MCF 10A (cell line): ENCODE measurements at places on chromosomes 11 and 22. TPM values are rescaled to one million over a fixed set of nuclear protein-coding genes. Genes with fewer than 3 reads are reported as not detected.

DNA sequence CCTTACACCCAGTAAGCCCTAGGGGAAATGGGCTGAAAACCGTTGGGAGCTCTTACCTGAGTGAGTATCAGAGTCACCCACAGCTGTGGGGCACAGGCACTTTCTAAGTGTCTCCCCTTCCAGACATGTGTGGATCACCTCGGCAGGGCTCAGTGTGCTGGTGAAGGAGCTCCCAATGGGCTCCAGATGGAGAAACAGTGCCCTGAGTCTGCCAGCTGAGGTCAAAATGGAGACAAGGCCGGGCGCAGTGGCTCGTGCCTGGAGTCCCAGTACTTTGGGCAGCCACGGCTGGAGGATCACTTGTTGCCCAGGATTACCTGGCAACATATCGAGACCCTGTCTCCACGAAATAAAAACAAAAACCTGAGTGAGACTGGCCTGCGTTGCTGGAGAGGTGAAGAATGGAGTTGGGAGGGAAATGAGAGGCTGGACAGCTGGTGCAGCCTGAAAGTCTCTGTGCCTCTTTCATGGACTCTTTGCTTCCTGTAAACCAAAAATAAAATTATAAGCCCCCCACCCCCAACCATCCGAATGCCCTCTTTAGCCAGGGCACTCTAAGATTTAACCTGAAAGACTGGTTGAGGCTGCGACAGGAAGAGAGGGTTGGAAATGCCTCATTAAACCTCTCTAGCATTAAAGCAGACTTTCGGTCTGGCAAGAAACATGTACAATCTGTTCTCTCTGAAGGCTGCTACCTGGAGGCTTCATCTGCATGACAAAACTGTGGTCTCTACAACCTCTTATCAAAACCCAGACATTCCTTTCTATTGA, 111.8 kb downstream of the SNX19 start:
- no peaks in the 10 kb centered on the region for H3K4me1 ChIP-seq
- no peaks in the 10 kb centered on the region for H3K27me3 ChIP-seq
- H3K4me3 ChIP-seq, result no peak overlapping the region
- H3K27ac ChIP-seq, result no peak overlapping the region
- no peak for DNase-seq

DNA sequence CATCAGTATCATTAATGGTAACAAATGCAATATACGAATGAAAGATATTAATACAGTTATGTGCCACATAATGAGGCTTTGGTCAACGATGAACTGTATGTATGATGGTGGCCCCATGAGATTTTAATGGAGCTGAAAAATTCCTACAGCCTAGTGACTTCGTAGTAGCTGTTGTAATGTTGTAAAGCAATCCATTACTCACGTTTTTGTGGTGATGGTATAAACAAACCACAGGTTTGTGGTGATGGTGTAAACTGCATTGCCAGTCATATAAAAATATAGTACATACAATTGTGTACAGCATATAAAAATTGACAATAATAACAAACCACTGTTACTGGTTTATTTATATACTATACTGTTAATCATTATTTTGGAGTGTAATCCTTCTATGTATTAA, 27.4 kb upstream of the GRIA4 start:
- H3K4me3 ChIP-seq, result no peak overlapping the region
- H3K27me3 ChIP-seq, result no peaks in the 10 kb centered on the region
- H3K36me3 ChIP-seq, result no peaks in the 10 kb centered on the region
- DNase-seq, result peak; percentile 34
- H3K4me1 ChIP-seq, result no peaks in the 10 kb centered on the region

The API5 gene
- 100 and 128 TPM in 2 replicates for total RNA-seq

- H3K27me3 ChIP-seq, result peaks cover 11% of the 10 kb centered on the region
- H3K4me3 ChIP-seq, result no peak overlapping the region
- no peaks in the 10 kb centered on the region for H3K4me1 ChIP-seq
- H3K27ac ChIP-seq, result no peak overlapping the region
Observed at GRCh38 chr11:116481126-116481675, 291.6 kb downstream of the BUD13 start.

DNA sequence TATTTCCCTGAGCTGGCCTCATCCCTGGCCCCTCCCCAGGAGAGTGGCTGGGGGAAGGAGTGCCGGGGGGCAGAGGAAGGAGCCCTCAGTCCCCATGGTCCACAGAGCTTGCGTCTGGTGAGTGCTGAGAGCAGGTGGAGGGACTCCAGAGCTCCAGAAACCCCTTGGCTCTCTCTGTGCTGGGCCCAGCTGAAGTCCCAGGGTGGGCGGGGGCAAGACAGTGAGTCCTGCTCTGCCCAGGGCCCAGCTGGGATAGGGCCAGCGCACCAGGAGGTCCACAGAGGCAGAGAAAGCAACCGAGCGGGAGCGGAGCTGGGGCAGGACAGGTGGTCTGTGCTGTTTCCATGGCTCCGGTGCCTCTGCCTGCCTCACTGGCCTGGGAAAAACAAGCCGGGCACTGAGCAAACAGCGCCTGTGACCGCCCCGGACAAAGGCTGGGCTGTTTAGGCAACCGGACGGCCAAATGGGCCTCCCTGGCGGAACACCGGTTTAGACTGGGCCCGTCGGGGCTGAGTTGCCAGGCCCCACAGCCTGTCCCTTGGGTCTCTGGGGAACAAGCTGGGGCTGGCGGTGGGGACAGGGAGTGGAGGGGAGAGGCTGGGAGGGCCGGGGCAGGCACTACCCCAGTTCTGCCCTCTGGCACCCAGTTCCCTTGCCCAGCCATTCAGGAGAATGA, 34.1 kb upstream of the WNT7B start:
- no peak overlapping the region for H3K4me3 ChIP-seq
- H3K27me3 ChIP-seq, result no peaks in the 10 kb centered on the region
- H3K27ac ChIP-seq, result no peak overlapping the region
- H3K4me1 ChIP-seq, result peaks cover 28% of the 10 kb centered on the region

- peak; percentile 78 for DNase-seq
- H3K27ac ChIP-seq, result no peak overlapping the region
- peak overlapping the region; percentile 98 for H3K4me3 ChIP-seq
- H3K36me3 ChIP-seq, result peaks cover 47% of the 10 kb centered on the region
- H3K4me1 ChIP-seq, result peaks cover 8% of the 10 kb centered on the region
Observed at GRCh38 chr11:69642913-69643632, 2.1 kb downstream of the CCND1 start.

DNA sequence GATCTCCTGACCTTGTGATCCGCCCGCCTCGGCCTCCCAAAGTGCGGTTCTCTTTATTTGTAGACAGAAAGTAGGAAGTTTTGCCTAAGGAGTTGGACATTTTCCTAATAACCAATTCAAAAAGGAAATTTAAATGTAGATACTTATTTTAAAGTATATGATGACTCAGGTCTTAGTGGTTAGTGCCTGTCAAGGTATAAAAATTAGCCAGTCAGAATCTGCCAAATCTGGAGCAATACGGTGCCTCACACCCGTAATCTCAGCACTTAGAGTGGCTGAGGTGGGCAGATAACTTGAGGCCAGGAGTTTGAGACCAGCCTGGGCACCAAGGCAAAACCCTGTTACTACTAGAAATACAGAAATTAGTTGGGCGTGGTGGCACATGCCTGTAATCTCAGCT, 86.7 kb upstream of the RASSF10 start:
- no peak overlapping the region for H3K4me3 ChIP-seq
- no peaks in the 10 kb centered on the region for H3K27me3 ChIP-seq
- H3K27ac ChIP-seq, result no peak overlapping the region
- peaks cover 34% of the 10 kb centered on the region for H3K36me3 ChIP-seq
- H3K4me1 ChIP-seq, result peaks cover 6% of the 10 kb centered on the region

The IGSF22 gene
- not detected in 2 replicates for total RNA-seq

GRCh38 chr11:105179542-105180278, 40.1 kb upstream of the CARD18 start:
- H3K27me3 ChIP-seq, result no peaks in the 10 kb centered on the region
- no peak for DNase-seq

DNA sequence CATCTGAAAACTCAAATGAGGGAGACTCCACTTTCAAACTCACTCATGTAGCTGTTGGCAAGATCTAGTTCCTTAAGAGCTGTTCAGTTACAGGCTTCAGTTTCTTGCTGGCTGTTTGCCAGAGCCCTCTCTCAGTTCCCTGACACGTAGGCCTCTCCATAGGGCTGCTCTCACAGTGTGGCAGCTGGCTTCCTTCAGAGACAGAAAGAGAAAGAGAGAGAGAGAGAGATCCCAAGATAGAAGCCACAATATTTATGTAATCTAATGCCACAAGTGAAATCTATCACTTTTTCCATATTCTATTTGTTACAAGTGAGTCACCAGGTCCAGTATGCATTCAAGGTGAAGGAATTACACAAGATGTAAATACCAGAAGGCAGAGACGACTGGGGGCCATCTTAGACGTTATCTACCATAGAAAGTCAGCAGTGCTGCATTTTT, 168.8 kb downstream of the RCN1 start:
- DNase-seq, result peak; percentile 26
- H3K36me3 ChIP-seq, result no peaks in the 10 kb centered on the region
- H3K4me1 ChIP-seq, result no peaks in the 10 kb centered on the region
- no peak overlapping the region for H3K4me3 ChIP-seq
- H3K27me3 ChIP-seq, result peaks cover 31% of the 10 kb centered on the region
- no peak overlapping the region for H3K27ac ChIP-seq

GRCh38 chr11:95465887-95466286, 234.9 kb upstream of the SESN3 start:
- no peak overlapping the region for H3K4me3 ChIP-seq
- no peak for DNase-seq
- H3K36me3 ChIP-seq, result no peaks in the 10 kb centered on the region
- no peaks in the 10 kb centered on the region for H3K27me3 ChIP-seq
- H3K27ac ChIP-seq, result no peak overlapping the region

- H3K4me3 ChIP-seq, result peak overlapping the region; percentile 57
- no peak for DNase-seq
- H3K27me3 ChIP-seq, result peaks cover 70% of the 10 kb centered on the region
- peaks cover 4% of the 10 kb centered on the region for H3K36me3 ChIP-seq
Observed at GRCh38 chr11:2138068-2138430, 1.1 kb downstream of the IGF2 start.

GRCh38 chr22:29145321-29146072, 60.2 kb upstream of the EMID1 start:
- H3K36me3 ChIP-seq, result no peaks in the 10 kb centered on the region
- H3K27me3 ChIP-seq, result no peaks in the 10 kb centered on the region
- DNase-seq, result no peak
- H3K27ac ChIP-seq, result no peak overlapping the region
- H3K4me3 ChIP-seq, result no peak overlapping the region

GRCh38 chr11:33970984-33971466, 79.1 kb upstream of the LMO2 start:
- H3K4me3 ChIP-seq, result no peak overlapping the region
- H3K36me3 ChIP-seq, result no peaks in the 10 kb centered on the region
- H3K27me3 ChIP-seq, result no peaks in the 10 kb centered on the region
- H3K4me1 ChIP-seq, result no peaks in the 10 kb centered on the region
- DNase-seq, result peak; percentile 66
- no peak overlapping the region for H3K27ac ChIP-seq

GRCh38 chr22:50371101-50371648, 28.0 kb downstream of the PPP6R2 start:
- H3K36me3 ChIP-seq, result peaks cover 56% of the 10 kb centered on the region
- H3K27ac ChIP-seq, result no peak overlapping the region
- H3K4me3 ChIP-seq, result no peak overlapping the region
- H3K27me3 ChIP-seq, result no peaks in the 10 kb centered on the region
- no peaks in the 10 kb centered on the region for H3K4me1 ChIP-seq

DNA sequence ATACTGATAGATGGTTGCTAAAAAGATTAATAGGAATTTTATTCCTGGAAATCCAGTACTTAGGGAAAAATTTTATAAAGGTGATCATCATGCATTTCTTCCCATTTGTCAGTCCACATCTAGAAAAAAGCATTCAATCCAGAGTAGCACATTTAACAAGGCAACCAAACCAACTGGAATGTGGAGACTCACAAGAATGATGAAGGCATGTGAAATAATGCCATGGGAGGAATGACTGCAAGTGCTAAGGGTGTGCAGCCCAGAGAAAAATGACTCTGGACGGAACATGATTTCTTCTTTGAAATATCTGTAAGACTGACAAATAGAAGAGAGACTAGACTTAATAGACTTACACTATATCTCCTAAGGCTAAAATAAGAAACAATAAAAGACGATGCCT, 33.8 kb downstream of the BLID start:
- no peaks in the 10 kb centered on the region for H3K27me3 ChIP-seq
- H3K4me1 ChIP-seq, result peaks cover 14% of the 10 kb centered on the region
- H3K36me3 ChIP-seq, result no peaks in the 10 kb centered on the region
- H3K4me3 ChIP-seq, result no peak overlapping the region

DNA sequence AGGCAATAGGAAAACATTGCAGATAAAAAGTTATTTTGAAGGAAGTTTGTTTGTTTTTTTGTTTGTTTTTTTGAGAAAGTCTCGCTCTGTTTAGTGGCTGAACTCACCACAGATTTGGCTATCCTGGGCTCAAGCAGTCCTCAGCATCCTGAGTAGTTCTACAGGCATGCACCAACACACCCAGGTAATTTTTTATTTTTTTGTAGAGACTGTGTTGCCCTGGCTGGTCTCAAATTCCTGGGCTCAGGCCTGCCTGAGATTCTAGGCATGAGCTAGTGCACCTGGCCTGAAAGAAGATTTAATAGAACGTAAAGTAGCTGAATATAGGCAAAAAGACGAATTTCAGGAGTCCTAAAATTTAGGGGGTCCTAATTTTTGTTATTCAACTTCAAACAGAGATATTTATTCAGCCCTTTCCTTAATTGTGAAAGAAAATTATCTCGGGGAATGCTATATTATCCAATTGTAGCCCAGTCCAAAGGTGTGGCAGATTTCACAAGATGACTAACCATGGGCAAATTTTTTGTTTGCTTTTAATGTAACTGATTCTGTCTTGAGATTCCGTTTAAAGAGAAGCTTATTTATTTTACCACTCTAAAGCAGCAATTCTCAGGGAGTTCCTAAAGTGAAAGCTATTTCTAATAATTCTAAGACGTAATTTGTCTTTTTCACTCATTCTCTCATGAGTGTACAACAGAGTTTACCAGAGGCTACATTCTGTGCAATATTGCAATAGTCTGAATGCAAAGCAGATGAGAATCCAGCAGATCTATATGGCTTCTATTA, 940 bp downstream of the IL18 start:
- peak overlapping the region; percentile 96 for H3K4me3 ChIP-seq
- peak; percentile 67 for DNase-seq
- peak overlapping the region; percentile 97 for H3K27ac ChIP-seq
- H3K27me3 ChIP-seq, result no peaks in the 10 kb centered on the region
- H3K4me1 ChIP-seq, result peaks cover 55% of the 10 kb centered on the region

- no peak overlapping the region for H3K27ac ChIP-seq
- no peaks in the 10 kb centered on the region for H3K36me3 ChIP-seq
- DNase-seq, result peak; percentile 75
- no peak overlapping the region for H3K4me3 ChIP-seq
- H3K4me1 ChIP-seq, result peaks cover 37% of the 10 kb centered on the region
- no peaks in the 10 kb centered on the region for H3K27me3 ChIP-seq
Observed at GRCh38 chr11:88538098-88538497, 200.6 kb upstream of the CTSC start.
